Ammon's horn (tissue), 1 donor: ENCODE measurements at places on chromosomes 6 and 20.

DNA sequence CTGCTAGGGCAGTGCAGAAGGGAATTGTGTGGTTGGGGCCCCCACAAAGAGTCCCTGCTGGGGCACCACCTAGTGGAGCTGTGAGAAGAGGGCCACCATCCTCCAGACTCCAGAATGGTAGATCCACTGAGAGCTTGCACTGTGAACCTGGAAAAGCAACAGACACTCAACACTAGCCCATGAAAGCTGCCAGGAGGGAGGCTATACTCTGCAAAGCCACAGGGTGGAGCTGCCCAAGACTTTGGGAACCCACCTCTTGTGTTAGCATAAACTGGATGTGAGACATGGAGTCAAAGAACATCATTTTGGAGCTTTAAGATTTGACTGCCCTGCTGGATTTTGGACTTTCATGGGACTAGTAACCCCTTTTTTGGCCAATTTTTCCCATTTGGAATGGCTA lies 328.4 kb upstream of the KHDRBS2 start:
- DNase-seq = no peak

GRCh38 chr6:25793970-25794369 lies 37.9 kb downstream of the SLC17A1 start:
- no peak for DNase-seq

DNA sequence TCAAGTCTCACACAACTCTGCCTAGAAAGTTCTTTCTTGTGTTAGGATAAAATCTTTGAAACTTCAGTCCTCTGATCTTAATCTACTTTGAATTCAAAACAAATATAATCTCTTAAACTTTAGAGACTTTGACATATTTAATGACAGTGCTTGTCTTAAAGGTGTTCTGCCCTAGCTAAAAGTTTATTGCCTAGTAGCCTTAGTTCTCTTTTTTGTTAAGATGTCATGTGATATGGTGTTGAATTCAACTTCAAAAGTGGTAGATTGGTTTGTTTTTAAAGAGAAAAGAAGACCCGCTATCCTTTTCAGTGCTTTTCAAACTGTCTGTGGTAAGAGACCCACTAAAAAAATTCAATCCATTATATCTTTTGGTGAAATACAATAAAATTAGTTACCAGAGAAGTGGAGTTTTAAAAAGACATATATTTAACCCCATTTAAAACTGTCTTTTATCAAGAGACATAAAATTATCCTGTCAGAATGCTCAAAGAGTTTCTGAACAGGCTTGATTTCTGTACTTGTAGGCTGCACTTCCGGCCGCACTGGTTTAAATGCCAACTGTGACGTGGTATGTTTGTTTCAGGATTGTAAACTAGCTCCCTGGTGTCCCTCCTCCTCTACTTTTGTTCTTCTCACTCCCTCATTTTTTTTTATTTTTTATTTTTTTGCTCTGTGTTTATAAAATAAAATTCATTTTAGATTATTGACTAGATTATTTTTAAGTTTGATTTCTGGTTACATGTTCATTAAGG lies 76.5 kb downstream of the QKI start:
- DNase-seq = peak; percentile 67

- no peak for DNase-seq
Measured at GRCh38 chr6:136184738-136185137, 65.4 kb downstream of the MTFR2 start.

DNA sequence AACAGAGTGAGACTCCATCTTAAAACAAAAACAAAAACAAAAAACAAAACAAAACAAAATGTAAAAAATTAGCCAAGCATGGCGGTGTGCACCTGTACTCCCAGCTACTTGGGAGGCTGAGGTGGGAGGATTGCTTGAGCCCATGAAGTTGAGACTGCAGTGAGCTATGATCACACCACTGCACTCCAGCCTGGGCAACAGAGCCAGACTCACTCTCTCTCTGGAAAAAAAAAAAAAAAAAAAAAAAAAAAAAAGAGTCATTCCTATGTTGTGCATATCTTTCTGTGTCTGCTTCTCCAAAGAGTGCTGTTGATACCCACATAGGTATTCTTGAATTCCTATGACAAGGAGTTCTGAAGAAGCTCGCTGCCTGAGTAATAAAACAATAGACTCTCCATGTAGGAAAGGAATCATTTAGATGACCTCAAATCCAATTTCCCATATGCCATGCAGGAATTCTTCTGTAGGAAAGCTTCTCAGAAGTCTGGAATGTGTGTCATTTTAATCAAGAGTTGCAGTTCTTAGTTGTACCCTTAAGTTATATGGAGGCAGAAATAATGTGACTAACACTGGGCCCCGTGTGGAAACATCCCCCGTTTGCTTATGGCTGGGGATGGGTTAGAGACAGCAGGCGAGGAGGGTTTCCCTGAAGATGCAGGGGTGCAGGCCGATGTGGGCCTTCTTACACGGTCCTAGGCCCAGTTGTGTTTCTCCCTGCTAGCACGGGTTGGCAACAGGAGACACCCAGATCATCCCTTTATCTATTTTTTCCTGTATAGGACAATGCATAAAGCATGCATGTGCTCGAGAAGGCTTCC lies 79.4 kb downstream of the ZDHHC14 start:
- DNase-seq = no peak

DNA sequence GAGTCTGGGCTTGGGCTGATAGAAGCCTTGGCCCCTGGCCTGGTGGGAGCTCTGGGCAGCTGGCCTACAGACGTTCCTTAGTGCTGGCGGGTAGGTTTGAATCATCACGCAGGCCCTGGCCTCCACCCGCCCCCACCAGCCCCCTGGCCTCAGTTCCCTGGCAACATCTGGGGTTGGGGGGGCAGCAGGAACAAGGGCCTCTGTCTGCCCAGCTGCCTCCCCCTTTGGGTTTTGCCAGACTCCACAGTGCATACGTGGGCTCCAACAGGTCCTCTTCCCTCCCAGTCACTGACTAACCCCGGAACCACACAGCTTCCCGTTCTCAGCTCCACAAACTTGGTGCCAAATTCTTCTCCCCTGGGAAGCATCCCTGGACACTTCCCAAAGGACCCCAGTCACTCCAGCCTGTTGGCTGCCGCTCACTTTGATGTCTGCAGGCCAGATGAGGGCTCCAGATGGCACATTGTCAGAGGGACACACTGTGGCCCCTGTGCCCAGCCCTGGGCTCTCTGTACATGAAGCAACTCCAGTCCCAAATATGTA lies 957 bp upstream of the VEGFA start:
- DNase-seq = peak; percentile 13

DNA sequence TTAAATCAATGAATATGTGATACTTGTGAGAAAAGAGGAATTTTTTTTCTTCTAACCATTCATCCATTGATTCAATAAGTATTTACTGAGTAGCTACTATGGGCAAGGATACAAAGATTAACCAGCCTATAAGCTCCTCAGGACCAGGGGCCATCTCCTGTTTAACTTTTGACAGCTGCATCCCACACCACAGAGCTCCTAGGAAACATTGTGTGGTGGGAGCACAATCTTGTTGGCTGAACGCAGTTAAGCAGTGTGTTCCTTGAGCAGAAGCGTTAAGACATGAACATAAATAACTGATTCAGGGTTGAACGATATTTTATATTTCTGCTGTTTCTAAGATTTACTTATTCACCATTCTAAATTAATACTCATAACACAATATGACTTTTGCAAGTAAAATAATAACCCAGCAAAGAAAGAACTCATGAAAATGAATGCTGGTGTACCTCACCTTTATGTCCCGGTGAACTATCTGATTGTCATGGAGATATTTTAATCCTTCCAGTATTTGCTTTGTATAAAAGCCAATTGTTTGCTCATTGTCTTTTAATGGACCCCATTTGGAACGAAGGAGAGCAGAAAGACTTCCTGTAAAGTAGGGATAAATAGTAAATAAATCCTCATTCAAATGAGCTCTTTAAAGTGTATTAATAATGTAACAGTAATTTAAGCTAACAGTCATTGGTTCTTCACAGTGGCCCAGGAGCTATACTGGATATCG lies 62.6 kb upstream of the MAP7 start:
- DNase-seq = no peak

DNA sequence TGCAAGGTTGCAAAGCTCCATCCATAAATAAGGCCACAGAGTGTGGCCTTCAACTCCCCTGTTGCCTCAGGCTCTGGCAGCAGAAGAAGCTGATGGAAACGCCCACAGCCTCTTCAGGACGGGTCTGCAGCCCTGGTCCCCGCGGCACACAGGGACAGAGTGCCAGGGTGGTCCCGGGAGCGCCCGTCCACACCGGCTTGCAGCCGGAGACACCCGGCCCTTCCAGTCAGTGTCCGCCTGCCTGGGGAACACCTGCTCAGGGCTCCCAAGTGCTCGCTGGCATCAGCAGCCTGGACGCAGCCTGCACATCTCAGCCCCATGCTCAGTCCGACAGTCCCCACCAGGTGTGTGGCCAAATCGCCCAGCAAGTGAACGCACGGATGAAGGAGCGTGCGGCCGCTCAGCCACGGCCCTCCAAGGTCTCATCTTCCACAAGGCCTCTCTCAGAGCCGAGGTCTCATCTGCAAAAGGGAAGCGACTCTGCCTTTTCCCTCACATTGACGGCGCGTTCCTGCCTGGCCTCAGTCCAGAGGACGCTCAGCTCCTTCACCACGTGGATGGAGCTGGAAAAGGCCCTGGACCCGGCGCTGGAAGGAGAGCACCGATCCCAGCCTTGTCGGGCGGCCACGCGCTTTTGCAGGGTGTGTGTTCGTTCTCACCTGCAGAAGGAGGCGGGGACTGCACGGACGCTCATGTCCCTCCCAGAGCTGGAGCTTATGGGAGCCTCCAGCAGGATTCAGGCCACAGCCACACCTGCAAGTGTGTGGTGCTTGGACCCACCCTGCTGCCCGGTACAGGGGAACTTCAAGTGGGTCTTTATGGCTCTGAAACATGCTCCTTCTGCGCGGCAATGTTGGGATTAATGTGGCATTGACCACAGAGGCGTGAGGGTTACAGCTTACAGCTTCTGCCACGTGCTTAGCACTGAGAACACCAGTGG lies 180.4 kb downstream of the DLL1 start:
- no peak for DNase-seq

DNA sequence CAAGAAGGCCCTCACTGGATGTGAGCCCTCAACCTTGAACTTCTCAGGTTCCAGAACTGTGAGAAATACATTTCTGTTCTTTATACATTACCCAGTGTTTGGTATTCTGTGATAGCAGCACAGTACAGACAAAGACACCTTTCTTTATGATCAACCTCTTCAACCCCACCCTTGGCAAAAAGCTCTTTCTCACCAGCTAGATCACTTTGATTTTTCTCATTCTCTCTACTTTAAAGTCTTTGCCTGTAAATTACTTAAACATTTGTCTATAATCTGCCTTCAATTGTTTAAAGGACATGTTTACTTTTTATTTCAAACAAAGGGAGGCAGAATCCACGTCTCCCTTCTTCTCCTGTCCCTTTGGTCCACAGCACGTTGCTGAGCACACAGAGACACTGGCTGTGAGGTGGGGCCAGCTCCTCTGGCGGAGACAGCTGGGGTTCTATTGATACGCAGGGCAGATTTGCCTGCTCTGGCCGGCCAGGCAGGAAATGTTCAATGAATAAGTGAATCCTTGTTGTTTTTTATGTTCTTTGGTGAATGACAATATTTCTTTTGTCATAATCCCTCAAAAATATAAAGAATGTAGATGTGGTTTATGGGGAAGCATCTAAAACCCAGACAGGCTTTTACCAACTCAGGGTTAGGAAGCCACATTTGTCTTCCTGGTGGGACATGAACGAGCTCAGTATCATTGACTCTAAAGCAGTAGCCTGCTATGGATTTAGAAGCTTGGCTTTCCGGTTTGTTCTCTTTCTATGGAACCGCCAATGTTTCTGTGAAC lies 52.9 kb downstream of the NEDD9 start:
- no peak for DNase-seq

- DNase-seq = peak; percentile 17
Measured at GRCh38 chr20:7503501-7503900, 436.8 kb downstream of the HAO1 start.

- DNase-seq = peak; percentile 99
Measured at GRCh38 chr6:31958741-31959739, at the start of the genes NELFE and SKIC2. Gene NELFE (minus strand): TSS chr6:31958971. CDS start chr6:31958446, 525 bp downstream. Gene SKIC2 (plus strand): TSS chr6:31959175. CDS start chr6:31959193, 18 bp downstream.

DNA sequence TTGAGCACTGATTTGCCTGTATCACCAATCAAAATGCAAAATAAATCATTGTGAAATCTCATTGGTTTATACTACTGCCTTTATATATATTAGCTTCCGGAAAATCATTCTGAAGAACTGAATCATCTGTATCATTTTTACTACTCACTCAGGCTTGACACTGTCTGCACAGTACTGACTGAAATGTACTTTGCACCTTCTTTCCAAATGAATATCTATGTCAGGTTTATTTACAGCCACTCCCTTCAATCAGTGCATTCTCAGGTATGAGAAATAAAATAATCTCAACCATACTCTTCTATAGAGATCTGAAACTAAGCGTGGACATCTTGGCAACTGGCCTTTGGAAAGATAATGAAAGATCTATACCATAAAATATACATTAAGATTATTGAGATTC lies 2.7 kb downstream of the KHDRBS2 start:
- DNase-seq = no peak

GRCh38 chr20:21681922-21682318 lies 23.5 kb upstream of the PAX1 start:
- peak; percentile 11 for DNase-seq

- DNase-seq = no peak
Measured at GRCh38 chr20:35283441-35284266, 918 bp downstream of the EIF6 start.

- DNase-seq = no peak
Measured at GRCh38 chr6:168136622-168137021, 57.6 kb upstream of the FRMD1 start.

DNA sequence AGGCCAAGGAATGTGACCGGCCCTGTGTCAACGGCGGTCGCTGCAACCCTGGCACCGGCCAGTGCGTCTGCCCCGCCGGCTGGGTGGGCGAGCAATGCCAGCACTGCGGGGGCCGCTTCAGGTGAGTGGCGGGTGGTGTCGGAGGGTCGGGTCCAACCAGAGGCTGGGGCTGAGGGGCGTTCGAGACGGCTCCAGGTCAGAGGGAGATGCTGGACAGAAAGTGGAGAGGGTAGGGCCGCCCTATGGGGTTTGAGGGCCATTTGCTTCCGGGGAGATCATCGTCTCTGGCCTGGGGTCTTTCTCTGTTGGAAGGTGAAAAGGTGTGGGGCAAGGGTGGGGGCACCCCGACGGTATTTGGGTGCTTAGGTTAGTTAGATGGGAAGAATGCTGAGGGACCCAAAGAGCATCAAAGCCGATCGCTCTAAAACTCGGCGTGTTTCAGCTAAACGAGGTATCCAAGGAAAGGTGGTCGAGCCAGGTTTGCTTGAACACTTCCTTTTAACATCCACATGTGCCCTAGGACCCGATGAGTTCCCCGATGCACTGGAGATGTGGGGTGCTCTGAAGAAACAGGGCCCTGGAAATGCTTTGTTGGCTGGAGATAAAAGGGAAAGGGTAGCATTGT lies 691 bp downstream of the ATRN start:
- DNase-seq = no peak
